ENCODE measurements at places on chromosomes 16 and 17.

GRCh38 chr17:68580236-68580770 is 20.9 kb downstream of the FAM20A start:
- DNase-seq: no peak

DNA sequence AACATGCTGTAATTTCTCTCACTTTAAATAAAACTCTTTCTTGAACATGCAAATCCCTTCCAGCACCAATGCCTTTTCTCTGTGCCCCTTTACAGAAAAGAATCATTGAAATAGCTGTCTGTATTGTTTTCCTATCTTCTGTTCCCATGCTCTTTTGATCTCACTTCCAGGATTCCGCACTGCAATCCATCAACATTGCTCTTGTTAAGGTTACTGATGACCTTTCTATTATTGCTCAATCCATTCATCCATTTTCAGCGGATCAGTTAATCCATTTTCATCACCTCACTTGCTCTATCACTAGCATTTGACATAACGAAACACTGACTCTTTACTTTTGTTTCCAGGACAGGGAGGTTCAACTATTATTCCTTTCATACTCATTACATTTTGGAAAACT is 130.5 kb downstream of the ABCA8 start:
- DNase-seq: no peak

- DNase-seq: no peak
Measured at GRCh38 chr16:88526008-88526905, 43.9 kb upstream of the ZC3H18 start.

DNA sequence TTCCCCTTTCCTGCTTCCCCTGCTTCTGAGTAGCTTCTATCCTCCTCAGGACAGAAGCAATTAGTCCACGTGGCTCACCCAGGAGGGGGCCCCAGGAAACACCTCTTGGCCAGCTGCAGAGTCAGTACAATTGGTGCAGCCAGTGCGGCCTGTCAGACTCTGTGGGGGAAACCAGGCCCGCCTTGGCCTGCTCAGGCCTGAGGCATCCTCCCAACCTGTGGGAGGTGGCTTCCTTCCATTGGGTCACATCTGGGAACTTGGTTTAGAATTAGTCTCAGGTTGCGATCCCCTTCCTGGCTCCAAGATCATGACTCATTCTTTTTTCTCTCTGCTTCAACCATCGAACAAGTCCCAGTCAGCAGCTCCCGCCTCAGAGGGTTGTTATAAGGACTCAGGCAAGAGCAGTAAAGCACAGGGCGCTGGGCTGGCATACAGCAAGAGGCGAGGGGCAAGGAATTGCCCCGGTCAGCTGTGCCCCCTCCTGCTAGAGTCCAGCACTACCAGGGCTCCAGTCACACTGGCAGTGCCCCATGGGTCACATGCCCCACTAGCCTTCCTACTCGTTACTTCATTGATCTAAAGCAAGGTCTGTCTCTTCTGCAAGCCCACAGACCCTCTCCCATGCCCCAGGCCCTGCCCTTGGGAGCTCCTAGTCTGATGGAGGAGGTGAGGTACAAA is 8.1 kb upstream of the EPX start:
- no peak for DNase-seq

DNA sequence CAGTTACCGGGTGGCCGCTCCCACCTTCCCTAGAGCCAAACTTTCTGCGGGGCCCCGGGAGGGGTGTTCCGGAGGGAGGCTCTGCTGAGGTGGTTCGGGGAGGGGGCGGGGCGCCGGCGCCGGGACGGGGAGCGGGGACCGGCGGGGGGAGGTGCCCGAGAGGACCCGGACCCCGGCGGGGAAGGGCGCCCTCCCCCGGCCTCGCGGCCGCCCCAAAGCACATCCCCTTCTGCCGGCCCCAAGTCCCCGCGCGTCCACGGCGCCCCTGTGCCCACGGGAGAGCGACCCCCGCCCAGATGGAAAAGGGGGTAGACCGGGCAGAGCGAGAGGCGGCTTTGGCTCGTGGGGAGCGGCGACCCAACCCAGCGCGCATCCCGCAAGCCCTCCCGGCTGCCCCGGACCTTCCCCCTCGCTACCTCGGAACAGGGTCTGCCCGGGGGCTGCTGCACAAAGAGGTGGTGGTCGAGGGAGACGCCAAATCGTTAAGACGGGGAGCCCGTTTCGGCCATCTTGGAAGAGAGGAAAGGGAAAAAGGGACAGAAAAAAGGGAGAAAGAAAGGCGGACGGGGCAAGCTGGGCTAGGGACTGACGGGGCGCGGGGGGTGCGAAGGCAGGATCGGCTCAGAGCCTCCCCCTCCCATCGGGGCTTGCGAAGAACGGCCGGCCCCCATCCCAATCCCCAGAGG is 530 bp downstream of the PCGF2 start:
- DNase-seq: peak; percentile 51

- DNase-seq: peak; percentile 85
Measured at GRCh38 chr17:82212331-82213250, at the start of gene CCDC57. Gene CCDC57 (minus strand): TSS chr17:82212842. CDS start chr17:82201944, 10,898 bp downstream.
